Activated T-cell treated with anti-CD3 and anti-CD28 coated beads, Interleukin-2, amount 50 U/mL, for 72 hours (primary cell): ENCODE measurements at places on chromosomes 11 and 22.

DNA sequence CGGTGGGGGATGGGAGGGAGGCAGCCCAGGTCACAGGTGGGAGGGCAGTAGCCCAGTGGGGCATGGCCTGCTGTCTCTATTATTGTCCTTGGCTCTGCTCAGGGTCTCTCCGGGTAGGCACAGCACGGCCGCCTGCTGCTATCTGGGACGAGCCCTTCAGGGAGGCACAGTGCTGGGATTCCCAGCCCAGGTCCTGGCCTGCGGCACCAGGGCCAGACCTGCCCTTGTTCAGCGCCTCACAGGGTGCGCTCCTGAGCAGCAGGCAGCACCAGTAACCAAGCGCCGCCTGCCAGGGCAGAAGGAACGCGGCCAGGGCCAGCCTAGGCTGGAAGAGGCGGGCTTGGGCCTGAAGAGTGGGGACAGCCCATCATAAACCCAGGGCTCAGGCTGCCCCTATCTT is 151.0 kb downstream of the MPPED1 start:
- H3K27me3 ChIP-seq, result no peaks in the 10 kb centered on the region
- H3K4me3 ChIP-seq, result no peak overlapping the region
- H3K36me3 ChIP-seq, result no peaks in the 10 kb centered on the region
- no peaks in the 10 kb centered on the region for H3K4me1 ChIP-seq
- no peak for DNase-seq

DNA sequence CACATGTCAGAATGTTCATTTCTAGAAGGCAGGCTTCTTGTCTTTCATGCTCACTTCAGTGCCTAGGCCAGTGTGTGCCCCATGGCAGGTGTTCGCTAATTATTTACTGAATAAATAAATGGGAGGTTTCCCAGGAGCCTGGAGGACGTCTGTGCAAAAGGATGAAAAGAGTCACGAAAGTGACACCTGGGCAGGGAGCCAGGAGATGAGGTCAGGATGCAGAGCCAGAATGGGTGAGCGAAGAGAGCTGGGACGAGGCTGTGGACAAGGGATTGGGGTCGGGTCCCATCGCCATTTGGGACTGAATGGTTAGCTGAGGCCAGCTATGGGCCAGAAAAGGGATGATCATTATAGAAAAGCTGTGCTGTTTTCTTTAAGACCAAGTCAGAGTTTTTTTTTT is 560.4 kb downstream of the TBC1D22A start:
- DNase-seq, result no peak
- no peak overlapping the region for H3K27ac ChIP-seq
- H3K36me3 ChIP-seq, result peaks cover 3% of the 10 kb centered on the region
- no peaks in the 10 kb centered on the region for H3K4me1 ChIP-seq

DNA sequence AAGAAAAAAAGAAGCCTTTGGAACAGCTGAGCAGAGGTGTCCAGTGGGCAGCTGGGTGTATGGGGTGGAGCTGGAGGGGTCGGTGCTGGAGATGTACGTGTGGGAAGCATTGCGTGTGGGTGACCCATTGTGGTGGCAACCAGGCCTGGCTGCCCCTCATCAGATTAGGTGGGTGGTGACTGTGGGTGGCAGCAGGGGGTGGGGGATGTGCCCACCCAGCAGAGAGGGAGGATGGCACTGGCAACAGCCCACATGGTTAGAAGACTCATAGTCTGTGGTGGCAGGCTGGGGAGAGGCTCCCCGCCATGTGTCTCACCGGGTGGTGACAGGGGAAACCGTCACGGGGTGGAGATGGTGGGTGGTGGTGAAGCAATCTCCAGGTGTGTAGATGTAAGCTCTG is 27.6 kb downstream of the TP53I11 start:
- H3K4me1 ChIP-seq, result no peaks in the 10 kb centered on the region
- no peaks in the 10 kb centered on the region for H3K36me3 ChIP-seq
- H3K27ac ChIP-seq, result no peak overlapping the region

DNA sequence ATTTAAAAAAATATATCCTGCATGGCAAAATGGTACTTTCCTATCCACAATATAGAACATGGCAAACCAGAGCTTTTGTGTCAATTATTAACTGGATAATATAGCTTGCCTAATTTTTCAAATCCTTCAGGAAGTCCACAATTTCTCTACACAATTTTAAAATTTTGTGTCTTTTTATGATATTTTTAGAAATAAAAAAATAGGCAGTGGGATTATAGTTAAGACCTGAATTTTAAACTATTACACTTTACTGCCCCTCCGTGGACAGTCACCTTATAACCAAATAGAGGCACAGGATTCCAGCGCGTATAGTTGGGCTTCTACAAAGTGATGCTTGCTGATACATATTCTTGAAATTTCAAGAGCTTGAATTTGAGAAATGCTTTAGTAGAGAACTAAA is 2.1 kb upstream of the DMC1 start:
- H3K27me3 ChIP-seq, result no peaks in the 10 kb centered on the region
- no peak overlapping the region for H3K4me3 ChIP-seq
- H3K27ac ChIP-seq, result no peak overlapping the region

DNA sequence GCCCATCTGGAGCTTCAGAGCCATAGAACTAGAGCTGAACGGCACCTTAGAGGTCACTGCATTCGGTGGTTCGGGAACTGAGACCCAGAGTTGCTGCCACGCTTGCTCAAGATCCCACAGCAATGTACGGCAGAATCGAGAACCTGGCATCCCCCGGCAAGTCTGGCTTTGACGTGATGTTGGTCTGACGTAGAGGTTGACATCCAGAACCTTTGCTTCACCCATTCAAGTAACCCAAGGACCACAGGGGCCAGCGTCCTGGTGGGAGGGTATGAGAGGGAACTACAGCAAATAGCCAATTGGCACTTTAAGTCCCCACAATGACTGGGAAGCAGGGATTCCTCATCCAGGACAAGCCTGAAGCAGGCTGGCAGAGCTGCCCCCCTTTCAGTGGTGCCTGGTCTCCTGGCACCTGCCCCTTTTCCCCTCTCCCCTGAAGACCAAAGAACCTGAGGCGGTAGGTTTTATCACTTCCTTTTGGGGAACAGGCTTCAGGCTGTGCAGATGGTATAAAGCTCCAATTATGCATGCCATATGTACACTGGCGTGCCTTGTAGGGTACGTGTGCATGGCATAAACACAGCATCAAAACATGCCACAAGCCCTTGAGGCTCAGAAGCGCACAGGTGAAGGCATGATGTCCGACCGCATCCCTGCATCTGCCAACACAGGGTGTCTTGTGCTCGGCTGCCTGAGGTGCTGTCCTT is 15.3 kb upstream of the TEF start:
- H3K27me3 ChIP-seq, result no peaks in the 10 kb centered on the region
- H3K27ac ChIP-seq, result no peak overlapping the region
- no peak overlapping the region for H3K4me3 ChIP-seq
- H3K4me1 ChIP-seq, result no peaks in the 10 kb centered on the region

GRCh38 chr11:78822931-78823423 is 248.3 kb upstream of the NARS2 start:
- H3K4me1 ChIP-seq, result no peaks in the 10 kb centered on the region
- H3K4me3 ChIP-seq, result no peak overlapping the region
- no peak overlapping the region for H3K27ac ChIP-seq

- H3K4me1 ChIP-seq, result no peaks in the 10 kb centered on the region
- no peaks in the 10 kb centered on the region for H3K36me3 ChIP-seq
- DNase-seq, result no peak
- no peaks in the 10 kb centered on the region for H3K27me3 ChIP-seq
These were observed 433.3 kb downstream of the BUD13 start for GRCh38 chr11:116339306-116340098.

GRCh38 chr11:105042178-105042577 is 3.0 kb downstream of the CARD16 start:
- H3K4me3 ChIP-seq, result no peak overlapping the region
- no peaks in the 10 kb centered on the region for H3K27me3 ChIP-seq
- peaks cover 66% of the 10 kb centered on the region for H3K4me1 ChIP-seq
- no peak overlapping the region for H3K27ac ChIP-seq
- DNase-seq, result no peak
- H3K36me3 ChIP-seq, result peaks cover 5% of the 10 kb centered on the region

DNA sequence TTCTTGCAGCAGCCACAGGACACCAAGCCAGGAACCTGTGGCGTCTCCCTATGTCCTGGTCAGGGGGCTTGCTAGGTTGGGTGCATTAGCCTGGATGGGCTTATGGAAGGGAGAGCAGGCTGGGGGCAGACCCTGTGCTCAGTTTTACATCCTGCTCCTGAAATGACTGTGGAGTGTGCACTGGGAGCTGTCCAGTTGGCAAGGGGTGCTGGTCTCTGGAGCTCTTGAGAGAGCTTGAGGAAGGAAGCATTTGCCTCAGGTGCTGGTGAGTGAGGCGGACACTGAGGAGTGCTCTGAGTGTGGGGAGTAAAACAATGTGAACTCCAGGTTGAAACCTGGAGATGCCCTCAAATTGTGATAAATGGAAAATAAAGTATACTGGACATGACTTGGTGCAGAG is 3.4 kb downstream of the SCGB1D4 start:
- no peaks in the 10 kb centered on the region for H3K4me1 ChIP-seq
- peaks cover 6% of the 10 kb centered on the region for H3K27me3 ChIP-seq
- no peaks in the 10 kb centered on the region for H3K36me3 ChIP-seq
- no peak overlapping the region for H3K4me3 ChIP-seq
- DNase-seq, result no peak

GRCh38 chr11:67558084-67558772 is 25.4 kb upstream of the GSTP1 start:
- no peak overlapping the region for H3K27ac ChIP-seq
- no peaks in the 10 kb centered on the region for H3K36me3 ChIP-seq
- no peak overlapping the region for H3K4me3 ChIP-seq
- H3K27me3 ChIP-seq, result peaks cover 11% of the 10 kb centered on the region
- DNase-seq, result no peak

DNA sequence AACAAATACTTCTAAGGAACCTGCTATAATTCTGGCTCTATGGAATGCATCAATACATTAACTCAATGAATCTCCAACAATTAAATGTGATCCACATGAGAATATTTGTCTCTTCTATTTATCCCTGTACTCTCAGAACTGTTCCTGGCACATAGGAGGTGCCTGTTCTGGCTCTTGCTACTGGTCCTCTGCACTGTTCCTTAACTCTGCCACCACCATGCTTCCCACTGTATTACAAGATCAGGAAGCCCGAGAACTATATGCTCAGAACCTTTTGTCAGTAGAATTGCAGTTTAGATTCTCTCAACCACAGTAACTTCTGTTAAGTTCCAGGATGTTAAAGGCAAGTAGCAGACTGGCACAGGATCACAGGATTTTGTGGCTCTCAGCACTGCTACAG is 376.3 kb upstream of the CCDC90B start:
- no peaks in the 10 kb centered on the region for H3K36me3 ChIP-seq
- no peak for DNase-seq
- H3K27ac ChIP-seq, result no peak overlapping the region
- H3K27me3 ChIP-seq, result no peaks in the 10 kb centered on the region

- peak; percentile 82 for DNase-seq
- peak overlapping the region; percentile 66 for H3K4me3 ChIP-seq
- peaks cover 35% of the 10 kb centered on the region for H3K36me3 ChIP-seq
- peak overlapping the region; percentile 93 for H3K27ac ChIP-seq
These were observed 2.0 kb upstream of the FERMT3 start for GRCh38 chr11:64204464-64204989.
